ENCODE measurements at places on chromosomes 7 and 10.

- no peak for DNase-seq
Measured at GRCh38 chr10:4390219-4390618, 435.8 kb upstream of the AKR1E2 start.

GRCh38 chr10:97053276-97053675, 132.5 kb downstream of the SLIT1 start:
- no peak for DNase-seq

DNA sequence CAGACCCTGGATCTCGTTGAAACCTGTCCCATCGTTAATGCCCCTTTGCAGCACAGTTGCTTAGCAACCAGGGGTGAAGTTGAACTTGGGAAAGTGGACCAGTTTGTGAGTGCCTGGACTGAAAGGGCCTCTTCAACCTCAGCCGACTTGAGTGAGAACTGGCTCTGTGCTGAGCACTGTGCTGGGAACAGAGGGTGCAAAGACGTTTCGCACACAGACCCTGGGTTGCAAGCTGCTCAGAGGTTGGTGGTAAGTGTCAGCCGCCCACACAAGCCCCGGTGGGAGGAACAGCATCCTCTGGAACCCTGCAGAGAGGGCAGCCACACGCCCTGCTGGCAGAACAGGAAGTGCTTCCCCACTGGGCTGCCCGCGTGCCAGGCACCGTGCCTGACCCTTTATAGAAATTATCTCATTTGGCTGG, 89.2 kb downstream of the CARD11 start:
- peak; percentile 46 for DNase-seq

- no peak for DNase-seq
Measured at GRCh38 chr10:103276896-103277712, at the start of gene INA. INA (plus strand) TSS chr10:103277138; CDS start chr10:103277212, 74 bp downstream.

- no peak for DNase-seq
Measured at GRCh38 chr10:8575620-8576019, 521.1 kb downstream of the GATA3 start.

DNA sequence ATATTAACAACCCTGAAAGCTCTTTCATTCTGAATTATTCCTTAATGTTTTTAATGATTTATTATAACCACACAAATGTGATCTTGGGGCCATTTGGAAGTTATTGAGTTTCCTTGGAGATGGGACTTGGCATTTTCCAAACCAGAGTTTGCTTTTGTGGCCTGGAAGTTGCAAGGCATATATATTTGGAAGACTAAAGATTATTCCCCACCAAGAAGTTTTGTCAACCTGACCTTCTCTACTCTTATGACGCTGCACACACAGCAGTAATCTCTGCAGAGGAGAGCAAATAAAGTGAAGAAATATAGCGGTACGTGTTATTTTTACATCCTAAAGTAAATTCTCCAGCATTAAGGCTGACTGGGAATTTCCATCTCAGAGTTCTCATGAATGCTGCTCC, 397.0 kb downstream of the LRMDA start:
- no peak for DNase-seq

GRCh38 chr7:50095634-50096033, 2.6 kb upstream of the ZPBP start:
- no peak for DNase-seq

DNA sequence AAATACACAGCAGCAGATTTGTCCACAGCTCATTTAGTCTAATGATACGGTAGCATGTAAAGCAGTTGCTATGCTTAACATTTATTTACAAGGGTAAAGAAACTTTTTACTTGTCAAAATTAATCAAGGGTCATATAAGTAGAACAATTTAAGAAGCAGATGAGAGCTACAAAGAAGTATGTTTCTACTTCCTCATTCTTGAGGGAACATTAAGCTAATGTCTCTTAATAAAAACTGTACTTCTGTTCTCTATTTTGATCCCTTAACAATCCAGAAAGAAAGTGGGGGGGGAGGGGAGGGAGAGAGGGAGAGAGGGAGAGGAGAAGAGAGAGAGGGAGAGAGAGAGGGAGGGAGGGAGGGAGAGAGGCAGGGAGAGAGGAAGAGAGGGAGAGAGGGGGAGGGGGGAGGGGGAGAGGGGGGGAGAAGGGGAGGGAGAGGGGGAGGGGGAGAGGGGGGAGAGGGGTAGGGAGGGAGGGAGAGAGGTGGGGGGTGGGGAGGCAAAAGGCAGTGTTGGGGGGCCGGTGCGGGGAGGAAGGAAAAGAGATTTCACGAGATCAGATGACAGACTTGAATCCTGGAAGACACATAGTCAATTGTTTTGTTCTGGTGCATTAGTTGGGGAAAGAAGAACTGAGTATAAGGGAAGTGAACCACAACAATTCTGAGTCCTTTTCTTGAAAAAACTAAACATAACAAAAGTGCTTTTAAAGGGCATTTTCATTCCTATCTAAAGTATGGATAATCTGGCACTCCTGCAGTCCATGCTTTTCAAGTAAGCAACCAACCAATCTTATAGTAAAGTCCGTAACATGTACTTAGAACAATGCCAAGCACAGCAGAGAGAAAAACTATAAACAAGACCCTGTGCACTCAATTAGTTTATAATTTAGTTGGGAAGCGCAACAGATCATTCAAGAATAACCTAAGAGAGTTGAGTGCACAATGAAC, 128.0 kb downstream of the USP6NL start:
- DNase-seq = no peak

DNA sequence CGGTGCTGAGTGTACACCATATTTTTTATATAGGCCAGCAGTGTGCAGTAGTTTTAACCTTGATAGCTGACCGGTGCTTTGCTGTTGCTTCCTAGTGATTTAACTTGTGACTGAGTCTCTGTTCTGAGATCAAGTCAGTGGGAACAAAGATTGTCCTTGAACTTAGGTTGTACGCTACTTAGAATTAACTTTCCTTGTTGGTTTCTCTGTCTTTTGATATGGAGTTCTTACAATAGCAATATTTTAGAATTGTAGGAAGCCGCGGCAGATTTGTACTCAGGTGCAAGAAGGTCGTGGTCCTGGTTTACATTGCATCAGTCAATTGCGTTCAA, 1.3 kb downstream of the DDX21 start:
- no peak for DNase-seq

DNA sequence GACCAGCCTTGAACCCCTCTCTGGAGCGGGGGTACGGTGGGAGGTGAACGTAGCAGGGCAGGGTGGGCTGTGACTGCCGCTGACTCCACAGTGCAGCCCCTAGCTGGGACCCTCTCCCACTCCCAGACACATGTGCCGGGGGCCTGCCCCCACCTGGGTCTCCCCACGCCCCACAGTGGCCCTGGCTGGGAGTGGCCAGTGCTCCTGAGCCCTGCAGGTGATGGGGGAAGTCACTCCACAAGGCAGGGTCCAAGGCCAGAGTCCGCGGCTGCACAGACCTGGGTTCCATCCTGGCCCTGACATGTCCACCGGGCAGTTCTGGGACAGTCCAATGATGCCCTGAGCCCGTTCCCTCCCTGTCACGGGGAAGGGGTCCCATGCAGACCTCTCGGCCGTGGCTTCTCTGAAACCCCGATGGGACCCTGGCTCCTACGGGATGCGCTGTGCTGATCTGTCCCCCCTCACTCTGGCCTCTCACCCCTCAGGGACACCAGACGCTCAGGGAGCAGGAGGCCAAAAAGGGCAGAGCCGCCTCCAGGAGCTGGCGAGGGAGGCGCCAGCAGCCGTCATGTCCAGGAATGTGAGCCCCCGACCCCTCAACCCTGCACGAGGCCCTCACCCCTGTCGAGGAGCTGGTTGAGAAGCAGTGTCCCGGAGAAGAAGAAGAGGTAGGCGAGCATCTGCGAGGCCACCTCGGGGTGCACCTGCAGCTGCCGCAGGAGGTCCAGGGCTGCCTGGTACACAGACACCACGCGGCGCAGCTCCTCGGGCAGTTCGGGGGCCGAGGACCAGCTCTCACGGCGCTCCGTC, 40.4 kb downstream of the AP5Z1 start:
- no peak for DNase-seq

GRCh38 chr10:6119962-6120361, 31.1 kb downstream of the RBM17 start:
- DNase-seq = no peak

- DNase-seq = no peak
Measured at GRCh38 chr10:49212076-49212475, 23.9 kb upstream of the TMEM273 start.

- DNase-seq = no peak
Measured at GRCh38 chr10:132412316-132413192, 15.6 kb downstream of the PWWP2B start.

- no peak for DNase-seq
Measured at GRCh38 chr10:133186416-133187090, 26.5 kb downstream of the KNDC1 start.

DNA sequence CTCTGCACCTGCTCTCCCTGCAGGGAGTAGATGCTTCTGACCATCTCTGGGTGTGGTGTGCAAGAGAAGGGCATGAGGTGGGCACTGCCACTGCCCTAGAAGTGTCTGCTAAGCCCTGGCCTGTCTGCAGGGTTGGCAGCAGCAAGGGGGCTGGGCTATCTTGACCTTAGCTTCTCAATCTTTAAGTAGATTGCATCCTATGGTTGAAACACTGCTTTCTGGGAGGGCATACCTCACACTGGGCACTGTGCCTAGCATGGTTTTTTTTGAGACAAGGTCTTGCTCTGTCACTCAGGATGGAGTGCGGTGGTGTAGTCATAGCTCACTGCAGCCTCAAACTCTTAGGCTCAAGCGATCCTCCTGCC, 54.9 kb downstream of the CLIP2 start:
- no peak for DNase-seq

DNA sequence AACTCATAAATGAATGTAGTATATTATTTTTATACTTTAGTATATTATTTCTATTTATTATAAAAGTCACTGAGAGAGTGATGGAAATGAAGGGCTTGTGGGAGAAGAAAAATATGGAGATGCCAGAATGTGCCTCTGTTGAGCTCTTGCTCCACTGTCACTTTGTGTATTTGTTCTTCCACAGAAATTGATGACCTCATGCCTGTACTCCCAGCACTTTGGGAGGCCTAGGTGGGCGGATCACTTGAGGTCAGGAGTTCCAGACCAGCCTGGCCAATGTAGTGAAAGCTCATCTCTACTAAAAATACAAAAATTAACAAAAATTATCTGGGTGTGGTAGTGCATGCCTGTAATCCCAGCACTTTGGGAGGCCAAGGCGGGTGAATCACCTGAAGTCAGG, 76.4 kb upstream of the STK17A start:
- DNase-seq = no peak

GRCh38 chr10:95359466-95359865, 68.7 kb upstream of the PDLIM1 start:
- DNase-seq = no peak

DNA sequence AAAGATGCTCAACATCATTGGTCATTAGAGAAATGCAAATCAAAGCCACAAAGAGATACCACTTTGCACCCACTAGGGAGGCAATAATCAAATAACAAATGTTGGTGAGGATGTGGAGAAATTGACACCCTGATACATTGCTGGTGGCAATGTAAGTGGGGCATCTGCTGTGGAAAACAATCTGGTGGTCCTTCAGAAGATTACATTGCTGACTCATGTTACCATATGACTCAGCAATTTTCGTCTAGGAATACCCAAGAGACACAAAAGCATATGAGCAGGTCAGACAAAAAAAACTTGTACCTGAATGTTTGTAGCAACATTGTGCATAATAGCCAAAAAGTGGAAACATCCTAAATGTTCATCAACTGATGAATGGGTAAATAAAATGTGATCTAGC, 4.9 kb upstream of the CLDN3 start:
- DNase-seq = no peak

- no peak for DNase-seq
Measured at GRCh38 chr7:156897673-156898072, 4.7 kb upstream of the LMBR1 start.

DNA sequence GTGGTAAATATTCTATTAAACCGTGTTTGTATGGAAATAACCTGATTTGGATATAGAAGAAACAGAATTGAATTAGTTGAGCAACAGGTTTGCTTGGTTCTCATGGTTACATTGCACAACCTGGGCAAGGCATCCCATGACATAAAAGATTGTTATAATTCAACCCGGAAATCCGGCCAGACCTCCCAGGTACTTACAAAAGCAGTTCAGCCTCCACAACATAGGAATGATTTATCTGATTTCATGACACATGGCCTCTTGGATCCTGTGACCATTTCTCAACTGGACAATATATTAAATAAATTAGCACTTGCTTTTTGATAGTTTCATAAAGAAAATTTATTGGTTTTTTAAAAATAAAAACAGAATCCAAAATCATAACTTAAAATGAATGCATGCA, 55.1 kb upstream of the PTPN12 start:
- no peak for DNase-seq

DNA sequence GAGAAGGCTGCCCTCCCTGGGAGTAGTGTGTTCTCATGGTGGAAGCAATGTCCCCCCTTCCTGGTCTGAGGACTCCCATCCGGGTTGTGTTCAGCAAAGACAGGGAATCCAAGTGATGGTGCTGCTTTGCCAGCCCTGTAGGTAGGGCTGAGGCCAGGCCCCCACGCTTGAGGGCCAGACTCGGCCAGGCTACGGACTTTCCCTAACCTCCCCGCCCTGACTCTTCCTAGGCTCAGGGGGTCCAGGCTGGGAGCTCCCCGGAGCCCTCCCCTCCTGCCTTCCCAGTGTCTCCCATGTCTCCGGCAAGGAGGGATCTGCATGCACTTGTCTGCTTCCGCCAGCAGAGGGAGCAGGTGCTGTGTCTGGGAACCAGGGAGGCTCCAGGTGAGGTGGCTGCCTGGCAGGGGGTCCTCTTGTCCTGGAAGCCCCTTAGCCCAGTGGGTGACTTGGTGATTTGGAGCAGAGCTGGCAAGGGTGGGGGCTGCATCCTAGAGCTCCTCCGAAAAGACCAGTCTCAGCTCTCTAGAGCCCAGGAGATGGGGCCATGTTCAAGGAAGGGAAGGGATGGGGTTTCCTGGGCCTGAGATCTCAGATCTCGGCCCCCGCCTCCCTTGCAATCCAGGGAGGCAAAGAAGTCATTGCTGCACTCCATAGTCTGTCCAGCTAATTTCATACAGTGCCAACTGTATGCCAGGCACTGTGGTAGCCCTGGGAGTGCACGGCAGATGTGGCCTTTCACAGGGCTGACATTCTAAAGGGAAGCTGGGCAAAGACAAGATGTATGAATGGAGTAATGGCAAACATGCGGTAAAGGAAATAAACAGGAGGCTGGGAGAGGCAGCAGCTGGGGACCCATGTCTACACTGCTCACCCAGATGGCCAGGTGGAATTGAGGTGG, 20.3 kb upstream of the SFRP5 start:
- DNase-seq = peak; percentile 69

DNA sequence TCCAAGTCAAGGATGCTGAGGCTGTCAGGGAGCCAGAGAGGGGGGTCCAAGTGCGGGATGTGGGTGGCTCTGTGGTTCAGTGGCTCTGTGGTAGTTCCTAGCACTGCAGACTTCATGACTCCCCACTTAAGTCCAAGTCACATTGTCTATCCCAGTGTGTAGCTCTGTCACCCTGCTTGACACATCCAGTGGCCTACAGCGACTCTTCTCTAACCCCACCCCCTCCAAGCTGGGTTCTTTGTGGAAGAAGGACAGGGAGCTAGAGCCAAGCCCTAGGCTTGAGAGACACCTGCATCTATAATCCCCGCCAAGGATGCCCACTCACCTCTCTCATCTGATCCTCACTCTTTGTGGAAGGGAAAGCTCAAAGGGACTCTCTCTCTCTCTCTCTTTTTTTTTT, 57.6 kb downstream of the ADCYAP1R1 start:
- no peak for DNase-seq

- no peak for DNase-seq
Measured at GRCh38 chr10:9198611-9199010, 1144.1 kb downstream of the GATA3 start.
